ENCODE measurements at places on chromosomes 4 and X.

DNA sequence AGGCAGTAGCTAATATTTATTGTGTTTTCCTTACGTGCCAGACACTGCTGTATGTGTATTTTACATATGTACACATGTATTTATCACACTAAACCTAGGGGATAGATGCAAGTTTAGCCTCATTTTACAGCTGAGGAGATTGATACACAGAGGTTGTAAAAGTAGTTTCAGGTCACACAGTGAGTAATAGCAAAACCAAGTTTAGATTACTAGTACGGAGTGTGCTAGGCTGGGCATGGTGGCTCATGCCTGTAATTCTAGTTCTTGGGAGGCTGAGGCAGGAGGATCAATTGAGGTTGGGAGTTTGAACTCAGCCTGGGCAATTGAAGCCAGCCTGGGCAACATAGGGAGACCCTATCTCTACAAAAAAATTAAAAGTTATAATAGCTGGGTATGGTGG is 701.1 kb upstream of the ATOH1 start:
- no peak for DNase-seq

DNA sequence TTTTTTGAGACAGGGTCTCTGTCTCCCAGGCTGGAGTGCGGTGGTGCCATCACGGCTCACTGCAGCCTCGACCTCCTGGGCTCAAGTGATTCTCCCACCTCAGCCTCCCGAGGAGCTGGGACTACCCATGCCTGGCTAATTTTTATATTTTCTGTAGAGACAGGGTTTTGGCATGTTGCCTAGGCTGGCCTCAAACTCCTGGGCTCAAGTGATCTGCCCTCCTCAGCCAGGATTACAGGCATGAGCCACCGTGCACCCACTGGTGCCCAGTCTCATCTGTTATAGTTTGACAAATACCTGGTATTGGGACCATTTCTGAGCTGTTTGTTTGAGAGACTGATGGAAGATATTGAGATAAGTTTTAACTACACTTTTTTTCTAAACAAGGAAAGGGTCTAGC is 57.5 kb upstream of the SMIM10 start:
- no peak for DNase-seq

- DNase-seq, result no peak
Measured at GRCh38 chr4:147518086-147518485, 37.2 kb downstream of the EDNRA start.

DNA sequence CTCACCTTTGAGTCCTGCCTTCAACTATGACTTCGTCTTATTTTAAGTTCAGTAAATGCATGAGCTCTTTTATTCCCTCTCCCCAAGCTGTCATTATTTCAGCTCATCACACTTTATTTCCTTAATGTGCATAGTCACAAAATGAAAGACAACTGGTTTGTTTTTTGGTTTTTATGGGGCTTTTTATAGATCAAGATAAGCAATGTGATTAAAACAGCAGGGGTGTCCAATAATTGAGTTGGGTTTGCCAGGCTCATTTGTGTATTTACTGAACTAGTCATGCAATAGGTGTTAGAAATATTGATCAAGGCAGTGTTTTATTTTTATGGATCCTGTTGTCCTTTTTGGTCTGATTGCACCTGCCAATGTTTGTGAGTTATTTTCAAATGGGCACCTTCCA is 102.2 kb downstream of the FRMPD4 start:
- no peak for DNase-seq

DNA sequence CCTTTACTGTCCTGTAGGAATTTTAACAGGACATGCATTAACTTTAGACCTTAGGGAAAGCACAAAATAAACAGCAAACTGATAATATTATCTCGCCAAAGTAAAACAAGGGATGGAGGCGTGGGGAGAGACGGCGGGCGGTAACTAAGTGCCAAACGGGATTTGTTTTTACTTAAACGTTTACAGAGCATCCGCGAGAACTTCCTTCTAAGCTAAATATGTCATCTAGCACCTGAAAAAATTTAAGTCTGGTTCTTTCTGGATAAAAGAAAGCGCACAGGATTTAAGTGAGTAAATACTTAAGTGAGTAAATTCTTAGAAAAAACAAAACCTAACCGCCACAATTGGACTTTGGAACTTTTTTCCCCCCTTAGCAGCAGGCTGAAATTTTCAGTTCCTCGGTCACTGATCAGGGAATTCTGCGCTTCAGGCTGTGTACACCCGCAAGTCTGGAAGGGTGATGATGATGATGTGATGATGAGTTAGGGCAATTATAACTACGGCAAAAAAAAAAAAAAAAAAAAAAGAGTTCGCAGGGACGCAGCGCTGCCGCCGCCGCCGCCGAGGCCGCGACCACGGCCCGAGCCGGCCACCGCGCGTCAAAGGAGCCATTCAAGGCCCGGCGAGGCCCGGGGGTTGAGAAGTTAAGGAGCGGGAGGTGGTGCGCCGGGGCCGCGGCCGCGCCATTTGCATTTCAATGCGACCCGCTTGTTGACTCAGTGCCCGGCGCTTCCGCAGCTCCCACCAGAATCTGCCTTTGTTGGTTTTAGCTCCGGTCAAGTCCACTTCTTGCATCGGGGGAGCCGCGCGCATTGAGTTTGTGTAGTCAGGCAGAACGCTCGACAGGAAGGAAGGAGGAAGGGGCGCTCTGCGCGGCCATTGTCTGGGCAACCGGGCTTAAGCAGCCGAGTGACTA is 108.8 kb downstream of the SPRY1 start:
- no peak for DNase-seq

DNA sequence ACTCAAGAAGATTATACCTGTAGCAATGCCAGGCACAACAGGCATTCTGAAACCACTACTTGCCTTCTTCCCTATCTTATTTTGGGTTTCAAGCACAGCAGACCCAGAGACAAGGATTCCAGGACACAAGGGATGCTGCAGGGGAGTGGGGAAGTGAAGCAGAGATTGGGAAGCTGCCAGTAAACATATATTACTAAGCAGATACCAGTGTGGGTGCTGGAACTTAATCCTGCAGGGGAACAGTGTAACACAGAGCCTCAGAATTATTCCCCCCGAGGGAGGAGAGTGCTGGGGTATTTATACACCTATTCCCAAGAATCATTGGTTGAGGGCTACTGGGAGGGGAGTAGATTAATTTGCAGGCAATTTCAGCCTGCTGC is 33.3 kb upstream of the MAML3 start:
- DNase-seq, result no peak

GRCh38 chr4:17475481-17475880 is 36.4 kb downstream of the QDPR start:
- no peak for DNase-seq

- DNase-seq, result no peak
Measured at GRCh38 chr4:87087015-87087414, 133.4 kb downstream of the KLHL8 start.

- no peak for DNase-seq
Measured at GRCh38 chr4:2824329-2824835, 19.3 kb upstream of the ADD1 start.

- DNase-seq, result no peak
Measured at GRCh38 chr4:185881430-185881829, 69.4 kb upstream of the SORBS2 start.

- no peak for DNase-seq
Measured at GRCh38 chrX:151790481-151791160, 56.1 kb downstream of the CNGA2 start.

DNA sequence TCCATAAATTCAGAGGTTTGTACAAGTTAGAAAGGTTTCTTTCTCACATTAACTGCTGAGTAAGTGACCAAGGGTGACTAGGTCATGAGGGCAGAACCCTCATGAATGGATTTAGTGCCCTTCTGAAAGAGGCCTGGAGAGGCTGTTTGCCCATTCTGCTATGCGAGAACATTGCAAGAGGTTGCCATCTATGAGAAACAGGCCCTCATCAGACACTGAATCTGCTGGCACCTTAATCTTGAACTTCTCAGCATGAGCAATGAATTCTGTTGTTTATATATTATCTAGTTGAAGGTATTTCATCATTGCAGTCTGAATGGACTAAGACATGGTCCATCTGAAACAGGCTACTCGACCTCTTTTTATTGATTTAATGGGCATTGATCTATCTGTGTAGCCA is 96.2 kb upstream of the GPRIN3 start:
- no peak for DNase-seq

DNA sequence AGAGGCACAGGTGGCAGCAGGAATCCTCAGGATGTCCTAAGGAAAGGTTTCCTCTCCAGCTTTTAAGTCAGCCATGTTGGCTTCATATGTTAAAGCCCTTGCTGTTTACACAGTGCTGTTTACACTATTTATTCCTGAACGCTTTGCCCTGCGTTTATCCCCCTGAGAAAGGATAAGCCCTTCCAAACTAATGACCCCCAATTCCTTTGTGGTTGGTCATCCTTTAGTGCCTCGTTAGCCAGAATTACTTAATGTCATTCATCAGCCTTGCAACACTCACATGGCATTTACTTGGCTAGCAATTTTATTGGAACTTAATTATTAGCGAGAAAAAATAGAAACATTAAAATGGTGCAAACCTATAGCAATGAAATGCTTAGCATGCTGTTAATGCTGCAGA is 23.8 kb downstream of the VCX2 start:
- DNase-seq, result no peak
